ENCODE measurements at places on chromosomes 12 and 14. TPM values are rescaled to one million over a fixed set of nuclear protein-coding genes. Genes with fewer than 3 reads are reported as not detected.
A peak's percentile ranks its signal among the peaks of the same experiment; 100 is the strongest.

Gene TMTC1
- not detected for total RNA-seq

Gene RNF212B
- total RNA-seq, result not detected

Gene DCP1B
- 19.7 TPM for total RNA-seq

Gene PMEL
- 2.5 TPM for total RNA-seq

Gene LTB4R
- total RNA-seq, result 11.6 TPM

Gene CLEC2A
- not detected for total RNA-seq

Gene PPM1H
- total RNA-seq, result not detected

Gene OAS1
- total RNA-seq, result 20.9 TPM

Gene ITGB7
- total RNA-seq, result 183 TPM

Gene IL26
- 66.8 TPM for total RNA-seq

Gene SSTR1
- not detected for total RNA-seq

Gene TMPRSS12
- total RNA-seq, result not detected

Gene CLMN
- 0.95 TPM for total RNA-seq

Gene KRT77
- total RNA-seq, result not detected

Gene NGB
- not detected for total RNA-seq

- no peak for ATAC-seq
These were observed 162.1 kb upstream of the TMTC2 start for GRCh38 chr12:82524641-82525040.

DNA sequence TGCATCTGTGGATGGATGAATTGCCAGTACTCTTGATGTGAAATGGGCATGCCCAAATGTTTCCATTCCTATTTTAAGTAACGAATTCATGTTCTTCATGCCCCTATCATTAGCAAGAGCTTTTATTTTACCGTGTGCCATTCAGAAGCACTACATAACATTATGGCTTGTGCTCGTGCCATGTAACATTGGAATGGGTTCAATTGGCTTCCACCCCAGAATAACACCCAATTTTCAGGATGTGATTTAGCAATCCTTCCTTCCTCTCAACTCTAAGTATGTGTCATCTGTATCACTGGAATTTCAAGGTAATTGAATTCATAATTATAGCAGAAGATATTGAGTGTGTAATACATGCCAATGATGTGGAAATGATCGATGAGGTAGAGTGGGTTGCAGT lies 145.8 kb upstream of the TMPO start:
- ATAC-seq, result no peak

- no peak for ATAC-seq
These were observed 266.0 kb downstream of the FBXL14 start for GRCh38 chr12:1328391-1328790.

- ATAC-seq, result no peak
These were observed 352.3 kb upstream of the TMPO start for GRCh38 chr12:98162906-98163678.

- ATAC-seq, result no peak
These were observed 25.7 kb upstream of the CDK17 start for GRCh38 chr12:96425951-96426350.

DNA sequence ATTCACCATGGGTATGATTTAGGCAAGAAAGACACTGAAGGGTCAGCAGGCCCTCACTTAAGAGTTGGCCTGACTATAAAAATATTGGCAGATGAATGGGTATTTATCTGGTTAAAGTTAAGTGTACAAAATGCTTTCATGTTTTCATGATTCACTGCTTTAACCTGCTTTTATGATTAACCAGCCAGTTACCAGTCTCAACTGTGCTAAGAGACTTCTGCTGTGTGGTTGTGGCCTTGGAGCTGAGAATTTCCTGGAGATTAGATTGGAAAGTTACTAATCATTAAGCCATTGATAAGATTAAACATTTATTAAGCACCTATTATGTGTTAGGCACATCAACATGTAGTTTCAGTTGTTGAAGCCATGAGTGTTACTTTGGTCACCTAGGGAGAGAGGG lies 68.9 kb downstream of the RASSF8 start:
- ATAC-seq, result no peak

DNA sequence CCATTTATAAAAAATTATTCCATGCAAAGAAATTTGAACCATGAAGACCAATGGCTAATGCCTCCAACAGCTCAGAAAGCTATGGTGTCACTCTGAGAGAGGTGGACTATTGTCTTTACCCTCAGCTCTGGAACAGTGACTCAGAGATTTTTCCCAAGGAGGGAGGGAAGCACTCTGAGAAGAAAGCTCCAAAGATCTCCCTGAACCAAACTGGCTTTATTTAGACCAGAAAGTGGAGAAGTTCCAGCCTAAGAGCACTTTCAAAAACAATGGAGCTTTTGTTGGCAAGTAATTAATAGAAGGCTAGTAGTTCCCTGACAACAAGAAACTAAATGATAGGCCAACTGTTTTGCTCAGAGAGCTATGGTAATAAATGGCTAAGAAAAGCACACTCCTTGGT lies 599.9 kb upstream of the MDGA2 start:
- no peak for ATAC-seq

GRCh38 chr12:28265435-28266042 lies 75.3 kb downstream of the CCDC91 start:
- ATAC-seq, result no peak

DNA sequence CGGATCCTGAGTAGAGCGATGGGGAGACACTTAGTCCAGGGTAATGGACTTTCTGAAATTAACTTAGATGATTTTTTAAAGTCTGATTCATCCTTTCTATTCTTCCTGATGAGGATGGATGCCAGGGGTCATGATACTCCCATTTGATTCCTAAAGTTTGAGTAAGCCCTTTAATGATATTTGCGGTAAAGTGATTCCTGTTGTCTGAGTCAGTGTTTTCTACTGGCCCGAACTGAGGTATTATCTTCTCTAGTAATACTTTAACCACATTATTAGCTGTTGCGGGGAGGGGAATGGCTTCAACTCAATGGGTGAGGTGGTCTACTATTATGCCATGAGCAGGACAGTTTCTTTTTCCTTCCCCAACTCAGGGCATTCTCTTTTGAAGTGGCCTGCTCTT lies 111.6 kb downstream of the RIN3 start:
- ATAC-seq, result no peak

GRCh38 chr12:974271-974862 lies 16.7 kb upstream of the ERC1 start:
- ATAC-seq, result no peak

GRCh38 chr12:75120311-75120711 lies 89.3 kb downstream of the KCNC2 start:
- no peak for ATAC-seq

GRCh38 chr14:95328729-95329503 lies 9.2 kb upstream of the CLMN start:
- ATAC-seq, result no peak

- ATAC-seq, result no peak
These were observed 499.7 kb downstream of the TMTC2 start for GRCh38 chr12:83186419-83186818.

DNA sequence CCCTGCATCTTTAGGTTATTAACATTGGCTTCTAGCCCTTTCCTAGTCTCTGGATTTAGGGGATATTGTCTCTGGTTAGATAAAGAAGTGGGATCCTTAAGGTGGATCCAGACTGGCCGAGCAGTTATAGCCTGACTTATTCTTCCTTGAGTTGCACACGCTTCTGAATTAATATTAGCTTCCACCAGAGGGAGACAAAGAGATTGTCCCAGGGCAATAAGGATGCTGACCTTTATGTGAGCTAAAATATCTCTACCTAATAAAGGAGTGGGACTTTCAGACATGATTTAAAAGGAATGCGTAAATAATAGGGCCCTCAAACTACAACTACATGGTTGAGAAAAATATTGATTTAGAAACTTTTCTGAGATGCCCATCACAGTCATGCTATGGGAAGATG lies 139.7 kb downstream of the SLCO1B3 start:
- no peak for ATAC-seq

GRCh38 chr12:91316907-91317269 lies 134.3 kb upstream of the DCN start:
- no peak for ATAC-seq

GRCh38 chr14:89955022-89955744 lies 544 bp upstream of the TDP1 start:
- peak; percentile 1 for ATAC-seq

GRCh38 chr12:15050659-15051058 lies 77.8 kb downstream of the PDE6H start:
- ATAC-seq, result no peak

- ATAC-seq, result peak; percentile 74
These were observed 32.9 kb upstream of the SYCP3 start for GRCh38 chr12:101772012-101772775.

DNA sequence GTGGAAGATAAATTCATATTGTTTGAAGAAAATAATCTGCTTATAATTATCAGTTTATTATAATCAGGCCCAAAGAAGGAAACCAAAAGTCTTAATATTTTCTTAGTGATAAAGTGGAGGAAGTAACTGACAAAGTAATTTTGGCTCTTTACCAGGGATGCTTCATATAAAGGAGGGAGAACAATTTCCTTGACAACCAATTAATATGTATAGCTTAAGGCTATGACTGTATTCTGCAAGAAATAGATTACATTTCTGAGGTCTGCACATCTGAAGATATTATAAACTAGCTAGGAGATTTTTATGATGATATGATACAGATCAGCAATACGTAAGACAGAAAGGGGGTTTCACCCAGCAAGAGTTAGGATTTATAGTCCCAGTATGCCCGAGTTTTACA lies 90.8 kb downstream of the BICD1 start:
- ATAC-seq, result no peak

All from activated T-helper 17 cell treated with anti-CD3 and anti-CD28 coated beads, Interleukin-2, amount 50 U/mL, for 72 hours (primary cell).